Skin of body (tissue), 3 donors: ENCODE measurements at places on chromosomes 4 and X. TPM values are rescaled to one million over a fixed set of nuclear protein-coding genes. Genes with fewer than 3 reads are reported as not detected.

GLUD2 gene
- total RNA-seq: 3.3 TPM

SOD3 gene
- total RNA-seq: 15.2 TPM

TMEM271 gene
- 0.30 TPM for total RNA-seq

SLITRK4 gene
- 1.6 TPM for total RNA-seq

IRS4 gene
- 0.69 TPM for total RNA-seq

STARD8 gene
- 4.5 TPM for total RNA-seq

SAGE1 gene
- not detected for total RNA-seq

TEX13B gene
- not detected for total RNA-seq

FRMD7 gene
- total RNA-seq: 0.10 TPM

NLGN4X gene
- total RNA-seq: 4.3 TPM

GRCh38 chr4:175635546-175635945 is 176.5 kb downstream of the GPM6A start:
- no peak for DNase-seq

DNA sequence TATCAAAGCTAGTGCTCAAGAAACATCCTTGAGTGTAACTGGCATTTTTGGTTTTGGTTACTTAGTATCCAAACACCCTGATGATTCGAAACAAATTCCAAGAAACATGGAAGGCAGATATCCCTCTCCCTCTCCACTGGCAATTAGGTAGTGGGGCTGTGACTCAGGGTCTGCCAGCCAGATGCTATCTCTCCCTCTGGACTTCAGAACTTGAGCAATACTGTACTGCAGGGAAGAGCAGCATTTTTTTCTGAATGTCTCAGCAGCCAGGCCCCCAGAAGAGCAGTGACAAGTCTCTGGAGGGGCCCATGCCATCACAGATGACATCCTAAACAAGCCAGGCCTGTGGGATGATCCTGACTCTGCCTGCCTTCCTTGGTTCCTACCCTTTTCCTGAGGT is 37.3 kb upstream of the BCORL1 start:
- no peak for DNase-seq

DNA sequence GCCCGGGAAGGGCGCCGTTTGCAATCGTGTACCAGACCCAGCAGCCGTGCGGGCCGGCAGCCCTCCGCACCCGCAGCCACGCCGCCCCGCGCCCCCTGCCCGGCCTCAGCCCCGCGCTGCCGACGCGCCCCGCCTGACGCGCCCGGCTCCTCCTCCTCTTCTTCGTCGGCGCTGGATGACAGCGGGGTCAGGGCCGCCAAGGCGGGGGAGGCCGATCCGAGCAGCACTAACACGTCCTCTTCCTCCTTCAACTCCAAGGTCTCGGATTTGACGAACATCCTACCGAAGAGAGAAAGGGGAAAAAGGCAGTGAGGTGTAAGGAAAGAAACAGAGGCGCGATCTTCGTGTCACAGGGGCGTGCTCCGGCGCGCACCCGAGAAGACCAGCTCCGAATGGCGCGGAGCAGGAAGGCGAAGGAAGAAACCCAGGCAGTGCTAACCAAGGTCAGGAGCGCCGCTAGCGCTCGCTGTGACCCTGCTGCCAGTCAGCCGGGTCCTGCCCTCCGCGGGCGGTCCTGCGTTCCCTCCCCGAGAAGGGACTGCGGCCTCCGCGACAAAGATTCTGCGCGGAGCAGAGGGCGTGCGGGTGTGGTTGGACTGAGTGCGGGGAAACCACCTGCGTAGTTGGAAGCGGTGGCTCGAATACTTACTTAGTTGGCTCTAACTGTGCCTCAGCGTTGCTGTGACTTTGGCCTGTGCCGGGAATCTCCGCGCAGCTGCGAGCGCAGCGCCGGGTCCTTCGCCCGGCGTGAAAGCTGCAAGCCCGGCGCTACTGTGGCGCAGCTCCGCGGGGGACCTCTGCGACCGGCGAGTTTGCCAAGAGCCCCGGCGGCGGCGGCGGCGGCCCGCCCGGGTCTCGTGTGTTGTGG is 548 bp downstream of the NEUROG2 start:
- no peak for DNase-seq

GRCh38 chr4:113497154-113497884 is 264.2 kb downstream of the CAMK2D start:
- DNase-seq: no peak

DNA sequence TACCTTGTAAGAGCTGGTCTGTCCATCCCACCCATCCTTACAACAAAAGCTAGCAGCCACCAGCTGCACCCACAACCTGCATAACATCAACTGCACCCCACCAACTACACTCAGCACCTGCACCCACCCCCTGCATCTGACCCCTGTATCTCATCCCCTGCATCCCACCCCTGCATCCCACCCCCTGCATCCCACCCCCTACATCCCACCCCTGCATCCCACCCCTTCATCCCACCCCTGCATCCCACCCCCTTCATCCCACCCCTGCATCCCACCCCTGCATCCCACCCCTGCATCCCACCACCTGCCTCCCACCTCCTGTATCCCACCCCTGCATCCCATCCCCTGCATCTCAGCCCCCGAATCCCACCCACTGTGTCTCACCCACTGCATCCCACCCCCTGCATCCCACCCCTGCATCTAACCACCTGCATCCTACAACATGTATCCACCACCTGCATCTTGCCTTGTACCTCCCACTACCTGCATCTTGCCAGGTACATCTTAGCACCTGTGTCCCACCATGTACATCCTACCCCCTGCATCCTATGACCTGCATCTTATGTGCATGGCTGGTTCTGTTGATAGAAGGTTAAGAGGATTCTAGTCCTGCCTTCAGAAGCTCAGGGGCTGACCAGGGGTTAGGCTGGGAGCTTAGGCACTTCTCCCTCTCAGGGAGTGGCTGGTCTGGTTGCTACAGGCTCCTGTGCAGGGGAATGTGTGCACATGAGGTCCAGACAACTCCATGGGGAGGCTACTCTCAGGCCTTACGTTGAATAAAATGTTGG is 9.4 kb downstream of the TMEM271 start:
- no peak for DNase-seq

DNA sequence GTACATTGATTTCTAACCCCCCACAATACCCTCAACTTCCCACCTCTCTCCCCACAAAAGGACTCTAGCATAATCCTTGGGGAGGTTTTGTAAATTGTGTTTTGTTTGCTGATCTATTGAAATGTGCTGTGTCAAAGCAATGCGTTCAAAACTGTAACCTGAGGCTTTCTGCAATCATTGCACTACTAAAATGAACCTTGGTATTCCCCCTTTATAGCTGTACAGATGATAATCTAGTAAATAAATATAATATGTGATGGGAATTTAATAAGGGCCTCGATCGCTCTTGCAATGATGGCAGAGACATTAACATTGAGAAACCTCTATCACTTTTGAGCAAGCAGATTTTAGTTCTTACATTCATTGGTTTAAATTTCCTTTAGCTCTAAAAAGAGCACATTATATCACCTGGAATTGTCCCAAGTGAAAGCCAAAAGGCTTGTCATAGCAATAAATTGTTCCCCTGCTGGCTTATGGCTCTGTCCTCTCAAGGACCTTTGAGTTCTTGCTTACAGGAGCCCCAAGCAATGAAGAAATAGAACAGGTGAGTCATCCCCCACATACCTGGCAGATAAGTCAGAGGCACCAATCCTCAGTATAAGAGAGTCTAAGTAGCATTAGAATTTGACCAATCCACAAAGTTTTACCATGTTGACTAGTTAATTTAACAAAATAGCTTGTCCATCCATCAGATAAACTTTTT is 18.4 kb upstream of the ACE2 start:
- DNase-seq: no peak

DNA sequence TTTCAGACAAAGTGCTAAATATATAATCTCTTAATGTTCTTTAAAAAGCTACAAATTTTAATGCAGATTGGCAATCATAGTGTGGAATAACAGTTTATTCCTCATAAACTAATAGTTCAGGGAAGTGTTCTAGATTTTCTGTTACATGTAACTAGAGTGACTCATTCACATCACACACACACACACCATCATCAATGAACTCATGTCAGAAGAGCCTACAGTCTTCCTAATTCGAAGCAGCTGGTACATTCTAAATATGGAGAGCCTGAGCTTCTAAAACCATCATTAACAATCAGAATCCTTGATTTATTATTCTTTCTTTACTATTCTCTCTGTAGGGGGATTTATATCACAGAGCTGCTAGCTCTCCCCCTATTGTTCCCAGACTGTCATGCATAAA is 49.6 kb downstream of the DKK2 start:
- peak; percentile 86 for DNase-seq

- no peak for DNase-seq
Measured at GRCh38 chr4:32890398-32890797, 2170.2 kb downstream of the PCDH7 start.

DNA sequence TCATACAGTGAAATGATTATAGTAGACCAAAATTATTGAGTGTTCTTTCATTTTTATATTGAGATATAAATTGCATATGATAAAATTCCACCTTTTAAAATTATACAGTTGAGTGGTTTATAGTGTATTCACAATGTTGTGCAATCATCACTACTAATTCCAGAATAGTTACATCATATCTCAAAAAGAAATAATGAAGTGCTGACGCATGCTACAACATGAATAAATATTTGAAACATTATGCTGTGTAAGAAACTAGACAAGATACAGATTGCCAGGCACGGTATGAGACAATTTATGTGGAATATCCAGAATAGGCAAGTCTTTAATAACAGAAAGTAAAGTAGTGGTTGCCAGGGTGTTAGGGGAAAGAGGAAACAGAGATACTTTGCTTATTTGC is 871.7 kb downstream of the FAM133A start:
- DNase-seq: no peak

- peak; percentile 18 for DNase-seq
Measured at GRCh38 chr4:124745985-124746801, 33.7 kb upstream of the ANKRD50 start.

- no peak for DNase-seq
Measured at GRCh38 chr4:180557348-180557747, 1685.9 kb upstream of the TENM3 start.

GRCh38 chr4:45946699-45947098 is 177.2 kb downstream of the GABRG1 start:
- DNase-seq: no peak

DNA sequence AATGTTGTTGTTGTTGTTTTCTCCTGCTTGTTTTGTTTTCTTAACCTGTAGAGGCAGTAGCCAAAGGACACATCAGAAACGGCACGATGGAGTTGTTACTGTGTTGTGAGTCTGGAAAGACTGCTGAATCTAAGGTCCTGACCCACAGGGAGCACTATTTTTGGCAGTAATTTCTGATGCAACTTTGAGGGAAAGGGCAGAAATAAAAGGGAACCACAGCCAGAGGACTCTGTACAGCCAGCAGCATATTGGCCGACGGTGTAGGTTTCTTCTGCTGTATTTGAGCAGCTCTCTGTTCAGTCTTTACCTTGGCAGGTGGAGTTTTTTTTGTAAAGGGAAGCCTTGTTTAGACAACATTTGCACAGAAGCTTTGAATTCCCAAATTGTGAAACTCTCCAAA is 203.0 kb upstream of the GPR101 start:
- no peak for DNase-seq

DNA sequence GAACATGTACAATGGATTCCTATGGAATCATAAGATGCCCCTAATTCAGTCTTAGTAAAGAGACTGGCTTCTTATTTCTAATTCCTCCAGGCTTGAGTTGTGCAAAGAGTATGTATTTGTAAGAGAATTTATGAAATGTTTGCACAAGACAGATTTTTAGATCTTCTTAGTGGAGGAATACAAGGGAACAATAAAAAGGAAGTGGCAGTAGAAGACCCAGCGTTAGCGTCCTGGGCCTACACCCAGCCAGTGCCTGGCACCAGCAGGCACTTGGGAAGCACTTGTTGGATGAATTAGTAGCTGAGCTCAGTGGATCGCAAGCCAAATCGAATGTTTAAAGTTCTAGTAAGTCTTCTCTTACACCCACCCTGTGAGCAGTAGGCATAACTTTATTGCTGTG is 157.4 kb downstream of the PTTG2 start:
- DNase-seq: no peak

DNA sequence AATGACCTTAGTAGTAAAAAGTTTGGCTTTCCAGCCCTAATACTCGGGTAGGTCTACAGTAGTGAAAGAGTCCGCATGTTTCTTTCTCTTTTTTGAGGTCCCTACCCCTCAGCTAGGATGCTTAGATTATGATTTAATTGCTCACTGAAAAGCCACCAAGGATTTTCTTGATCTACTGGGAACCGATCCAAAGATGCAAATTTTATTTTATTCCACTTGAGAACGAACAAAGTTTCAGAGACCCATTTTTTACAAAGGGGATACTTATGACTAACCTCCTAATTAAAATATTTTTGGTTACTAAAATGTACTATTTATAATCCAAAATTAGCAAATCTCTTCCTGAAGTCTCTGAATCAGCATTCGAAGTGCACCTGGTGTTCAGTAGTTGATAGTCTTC is 14.3 kb upstream of the PDHA2 start:
- no peak for DNase-seq
